ENCODE measurements at places on chromosomes 6 and 20.

DNA sequence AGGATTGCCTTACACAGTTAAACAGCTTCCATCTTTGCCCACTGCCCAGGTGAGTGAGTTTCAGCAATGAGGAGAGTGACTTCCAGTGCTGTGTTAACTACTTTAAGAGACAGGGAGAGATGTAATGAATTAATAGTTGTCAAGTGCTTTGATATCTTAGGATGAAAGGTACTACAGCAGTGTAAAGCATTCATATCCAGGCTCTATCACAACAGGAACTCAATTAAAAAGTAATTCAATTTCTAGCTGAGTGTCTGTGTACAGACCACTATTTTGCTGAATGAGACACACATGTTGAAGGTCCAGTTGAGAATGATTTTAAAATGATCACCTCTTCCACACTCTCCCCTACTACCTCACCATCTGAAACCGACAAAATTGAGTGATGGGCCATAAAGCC, 70.7 kb upstream of the BEND3 start:
- no peak for DNase-seq

GRCh38 chr6:30829639-30830255, 54.6 kb upstream of the DDR1 start:
- DNase-seq, result no peak

GRCh38 chr20:9794831-9795230, 44.0 kb downstream of the PAK5 start:
- DNase-seq, result no peak

- no peak for DNase-seq
Measured at GRCh38 chr6:29146179-29146578, 24.5 kb upstream of the OR2J2 start.

GRCh38 chr6:42217157-42217518, 523 bp downstream of the MRPS10 start:
- peak; percentile 8 for DNase-seq

DNA sequence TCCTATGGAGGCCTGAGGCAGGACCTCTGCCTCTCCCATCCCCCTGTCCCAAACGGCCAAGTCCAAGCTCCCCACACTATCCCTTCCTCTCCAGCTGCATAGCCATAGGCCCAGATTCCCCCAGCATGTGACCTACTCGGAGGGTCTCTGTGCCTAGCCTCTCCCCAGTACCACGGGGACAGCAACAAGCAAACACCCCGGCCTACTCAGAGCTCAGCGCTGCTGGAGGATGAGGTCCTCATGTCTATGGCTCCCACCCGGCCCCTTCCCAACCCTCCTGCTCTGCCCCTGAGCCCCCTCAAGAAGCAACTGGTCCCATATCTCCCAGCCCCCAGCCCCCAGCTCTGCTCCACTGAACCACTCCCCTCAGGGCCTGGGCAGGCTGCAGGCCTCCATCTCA, 24.2 kb downstream of the RNASET2 start:
- no peak for DNase-seq

DNA sequence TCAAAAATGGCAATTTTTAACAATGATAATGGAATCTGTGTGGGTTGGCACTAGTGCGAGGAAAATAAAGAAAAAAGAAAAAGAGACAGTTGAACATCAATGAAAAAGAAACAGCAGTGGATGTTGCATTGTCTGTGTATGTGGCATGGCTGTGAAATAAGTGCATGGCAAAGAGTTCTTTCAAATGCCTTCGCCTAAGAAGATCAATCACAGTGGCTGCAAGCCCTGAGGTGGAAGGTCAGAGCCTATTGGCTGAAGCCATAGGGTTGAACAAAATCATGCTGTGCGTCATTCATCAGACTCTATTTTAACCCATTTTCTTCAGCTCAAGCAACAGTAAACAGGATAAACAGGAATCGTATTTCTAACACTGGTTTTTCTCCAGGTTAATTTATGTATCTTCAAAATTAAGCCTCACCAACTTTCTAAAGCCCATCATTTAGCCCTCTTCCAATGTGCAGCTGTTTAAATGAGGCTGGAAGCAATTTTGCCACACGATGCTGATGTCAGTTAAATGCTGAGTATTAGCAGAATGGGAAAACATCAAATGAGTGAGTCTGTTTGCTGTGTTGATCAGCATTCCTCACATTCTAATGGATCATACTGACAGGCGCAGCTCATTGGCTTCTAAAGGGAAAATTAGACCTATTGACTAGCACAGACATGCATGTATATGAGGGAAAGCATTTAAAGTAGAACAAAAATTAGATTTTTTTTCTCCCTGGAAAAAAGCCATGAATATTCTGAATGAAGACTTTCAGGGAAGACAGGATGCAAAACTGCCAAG, 955.9 kb upstream of the EYS start:
- no peak for DNase-seq

DNA sequence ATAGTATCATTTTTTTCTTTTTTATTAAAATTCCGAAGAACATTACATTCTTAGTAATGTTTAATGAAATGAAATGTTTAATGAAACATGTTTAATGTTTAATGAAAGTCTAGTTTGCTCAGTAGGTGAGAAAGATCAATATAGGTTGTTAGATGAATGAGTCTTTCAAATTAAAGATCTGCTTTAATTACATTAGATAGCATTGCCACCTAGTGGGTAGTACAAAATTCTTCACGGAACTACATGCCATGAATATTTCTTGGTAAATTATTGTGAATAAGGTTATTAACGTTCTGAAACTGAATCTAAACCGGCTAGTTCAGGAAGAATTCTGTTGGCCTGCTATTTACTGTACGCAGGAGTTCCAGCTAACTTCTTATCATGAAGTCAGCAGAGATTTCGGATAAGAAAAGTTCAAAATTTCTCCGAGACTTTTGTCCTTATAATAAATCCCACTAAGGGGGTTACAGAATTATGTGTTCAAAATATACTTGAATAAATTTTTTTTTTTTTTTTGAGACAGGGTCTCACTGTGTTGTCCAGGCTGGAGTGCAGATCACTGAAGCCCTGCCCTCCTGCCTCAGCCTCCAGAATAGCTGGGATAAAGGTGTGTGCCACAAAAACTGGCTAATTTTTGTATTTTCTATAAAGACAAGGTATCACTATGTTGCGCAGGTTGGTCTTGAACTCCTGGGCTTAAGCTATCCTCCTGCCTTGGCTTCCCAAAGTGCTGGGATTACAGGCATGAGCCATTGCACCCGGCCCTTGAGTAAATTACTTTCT, 7.9 kb upstream of the GMNN start:
- DNase-seq, result no peak

GRCh38 chr6:160347259-160348222, 637 bp upstream of the SLC22A3 start:
- peak; percentile 8 for DNase-seq

DNA sequence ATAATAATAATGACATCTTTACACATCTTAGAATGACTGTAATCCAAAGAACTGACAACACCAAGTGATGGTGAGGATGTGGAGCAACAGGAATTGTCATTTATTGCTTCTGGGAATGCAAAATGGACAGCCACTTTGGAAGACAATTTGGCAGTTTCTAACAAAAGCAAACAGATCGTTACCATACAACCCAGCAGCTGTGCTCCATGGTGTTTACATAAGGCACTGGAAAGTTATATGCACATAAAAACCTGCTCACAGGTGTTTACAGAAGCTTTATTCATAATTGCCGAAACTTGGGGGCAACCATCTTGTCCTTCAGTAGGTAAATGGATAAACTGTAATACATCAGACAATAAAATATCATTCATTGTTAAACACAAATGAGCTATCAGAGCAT, 18.3 kb upstream of the ASF1A start:
- no peak for DNase-seq

- DNase-seq, result no peak
Measured at GRCh38 chr20:64102647-64103354, 4.6 kb downstream of the NPBWR2 start.

DNA sequence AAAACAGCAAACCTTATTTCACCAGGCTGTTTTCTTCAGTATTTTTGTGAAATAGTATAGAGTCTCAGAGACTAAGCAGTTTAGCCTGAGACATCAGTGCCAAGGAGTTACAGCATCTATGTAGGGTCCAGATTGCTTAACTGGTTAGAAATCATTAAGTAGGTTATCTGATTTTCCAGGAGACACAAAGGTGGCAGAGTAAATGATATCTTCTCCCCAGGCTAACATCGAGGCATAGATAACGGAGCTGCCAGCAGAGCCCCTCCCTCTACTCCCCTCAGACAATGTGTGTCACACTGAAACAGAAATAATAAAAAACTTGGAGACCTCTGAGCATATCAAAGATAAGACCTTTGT, 473.0 kb upstream of the CITED2 start:
- no peak for DNase-seq

GRCh38 chr6:26594131-26594498, 2.6 kb upstream of the ABT1 start:
- no peak for DNase-seq

- no peak for DNase-seq
Measured at GRCh38 chr20:24956001-24956841, 7.2 kb downstream of the CST7 start.

DNA sequence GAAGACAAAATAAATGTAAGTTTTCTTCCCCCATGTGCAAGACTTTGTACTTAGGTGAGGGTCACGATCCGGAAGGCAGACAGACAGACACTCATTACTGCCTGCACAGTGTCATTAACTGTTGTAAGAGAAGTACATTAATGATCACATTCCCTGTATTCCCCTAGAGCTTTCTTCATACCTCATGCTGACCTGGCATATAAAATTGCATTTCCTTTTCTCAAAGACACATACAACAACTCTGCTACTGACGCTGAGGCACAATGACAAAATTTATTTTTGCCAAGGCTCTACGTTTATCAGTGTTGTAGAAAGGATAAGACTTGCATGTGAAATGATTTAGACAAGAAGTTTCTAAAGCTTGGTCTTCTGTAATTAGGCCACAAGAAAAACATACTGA, 3.0 kb upstream of the SYCP2 start:
- DNase-seq, result no peak

DNA sequence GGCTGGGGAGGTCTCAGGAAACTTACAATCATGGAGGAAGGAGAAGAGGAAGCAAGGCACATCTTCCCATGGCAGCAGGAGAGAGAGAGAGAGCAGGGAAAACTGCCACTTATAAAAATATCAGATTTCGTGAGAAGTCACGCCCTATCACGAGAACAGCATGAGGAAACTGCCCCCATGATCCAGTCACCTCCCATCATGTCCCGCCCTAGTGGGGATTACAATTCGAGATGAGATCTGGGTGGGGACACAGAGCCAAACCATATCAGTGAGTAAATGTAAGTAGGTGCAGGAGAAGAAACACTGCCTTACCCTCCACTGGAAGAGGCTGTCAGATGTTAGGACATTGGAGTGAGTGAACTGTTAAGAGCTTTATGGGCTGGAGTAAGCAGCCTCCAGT, 270.4 kb downstream of the TFAP2C start:
- DNase-seq, result no peak
